ENCODE measurements at places on chromosomes 12 and 14.

- DNase-seq, result no peak
Measured at GRCh38 chr14:42715316-42715715, 1108.6 kb downstream of the LRFN5 start.

- DNase-seq, result no peak
Measured at GRCh38 chr14:67917006-67917405, 97.4 kb downstream of the RAD51B start.

DNA sequence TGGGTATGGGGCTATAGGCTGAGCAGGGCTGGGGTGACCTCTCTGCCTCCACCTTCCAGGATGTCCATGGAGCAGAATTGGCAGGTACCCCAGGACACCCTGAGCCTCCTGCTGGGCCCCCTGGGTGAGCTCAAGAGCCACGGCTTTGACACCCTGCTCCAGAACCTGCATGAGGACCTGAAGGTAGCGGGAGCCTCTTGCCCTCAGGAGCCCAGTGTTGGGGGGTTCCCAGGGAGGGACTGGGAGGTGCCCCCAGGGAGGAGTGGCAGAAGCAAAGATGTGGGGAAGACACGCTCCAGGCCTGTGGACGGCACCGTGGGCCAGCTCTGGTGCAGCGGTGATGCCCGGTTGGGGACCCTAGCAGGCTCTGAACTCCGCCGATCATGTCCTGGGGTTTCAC is 8.3 kb downstream of the TNFAIP2 start:
- no peak for DNase-seq

DNA sequence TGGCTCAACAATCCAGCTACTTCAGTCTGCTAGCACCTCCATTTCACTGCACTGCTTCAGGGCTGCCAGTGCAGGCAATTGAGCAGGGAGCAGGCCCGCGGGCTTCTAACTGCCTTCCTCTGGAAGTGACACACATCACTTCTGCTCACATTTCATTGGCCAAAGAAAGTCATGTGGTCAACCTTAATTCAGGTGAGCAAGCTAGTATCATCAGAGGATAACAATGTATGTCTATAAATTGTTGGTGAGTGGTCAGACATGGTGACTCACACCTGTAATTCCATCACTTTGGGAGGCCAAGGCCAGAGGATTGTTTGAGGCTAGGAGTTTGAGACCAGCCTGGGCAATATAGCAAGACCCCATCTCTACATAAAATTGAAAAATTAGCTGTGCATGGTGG is 22.3 kb upstream of the CHGA start:
- no peak for DNase-seq

DNA sequence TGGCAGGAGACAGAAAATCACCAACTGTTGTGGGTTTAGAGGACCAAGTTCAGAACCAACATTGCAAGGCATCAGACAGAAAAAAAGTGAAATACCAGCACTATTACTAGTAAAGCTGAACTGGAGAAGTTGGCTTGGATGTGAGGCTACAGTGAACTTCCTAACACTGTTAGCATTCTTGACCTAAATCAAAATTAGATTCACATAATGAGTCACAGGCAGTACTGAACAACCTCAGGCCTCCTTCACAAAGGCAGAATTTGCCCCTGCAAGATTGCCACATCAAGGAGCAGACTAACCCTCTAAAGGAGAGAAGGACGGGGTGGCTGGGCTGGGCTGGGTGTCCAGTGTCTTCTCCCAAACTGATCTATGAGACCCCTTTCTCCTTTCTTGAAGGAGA is 539.7 kb downstream of the SNAPC1 start:
- DNase-seq, result no peak

DNA sequence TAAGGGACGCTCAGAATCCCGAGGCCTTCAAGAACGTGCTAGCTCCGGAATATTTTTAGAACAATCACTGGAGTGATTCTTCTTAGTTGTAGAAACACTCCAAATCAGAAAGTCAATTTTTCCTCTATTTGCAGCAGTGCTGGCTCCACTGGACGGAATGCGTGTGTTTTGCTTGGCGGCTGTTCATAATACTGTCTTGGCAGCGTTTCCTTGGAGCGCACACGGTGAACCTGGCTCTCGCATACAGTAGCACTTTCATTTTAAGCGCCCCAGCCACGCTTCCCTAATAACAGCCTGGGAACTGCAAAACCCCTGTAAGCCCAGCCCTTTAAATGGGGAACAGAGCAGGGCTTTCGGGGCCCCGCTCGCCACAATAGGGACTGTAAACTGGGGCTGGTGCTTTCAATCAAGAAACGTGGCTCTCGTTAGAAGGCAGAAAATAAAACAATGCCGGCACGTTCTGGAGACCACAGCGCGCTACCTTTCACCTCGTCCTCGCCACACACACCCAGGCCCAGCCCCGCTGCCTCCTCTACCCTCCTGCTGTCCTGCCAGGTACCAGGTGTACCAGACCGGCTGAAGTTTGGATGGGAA is 79.9 kb downstream of the BCL11B start:
- DNase-seq, result no peak

GRCh38 chr12:43754015-43754414 is 4.6 kb downstream of the PUS7L start:
- no peak for DNase-seq

GRCh38 chr12:81128930-81129554 is 51.2 kb downstream of the ACSS3 start:
- peak; percentile 72 for DNase-seq

- DNase-seq, result no peak
Measured at GRCh38 chr12:127886827-127887226, 380.1 kb upstream of the TMEM132C start.

- DNase-seq, result no peak
Measured at GRCh38 chr14:101471723-101472517, 89.4 kb upstream of the DIO3 start.

- DNase-seq, result no peak
Measured at GRCh38 chr12:3715999-3716398, 36.9 kb downstream of the CRACR2A start.

GRCh38 chr12:10551375-10551774 is 45.7 kb downstream of the EIF2S3B start:
- no peak for DNase-seq

- DNase-seq, result no peak
Measured at GRCh38 chr12:7646178-7646475, 19.6 kb downstream of the APOBEC1 start.

GRCh38 chr12:67354966-67355365 is 85.8 kb downstream of the CAND1 start:
- no peak for DNase-seq

- no peak for DNase-seq
Measured at GRCh38 chr14:102667703-102668102, 75.3 kb downstream of the RCOR1 start.

DNA sequence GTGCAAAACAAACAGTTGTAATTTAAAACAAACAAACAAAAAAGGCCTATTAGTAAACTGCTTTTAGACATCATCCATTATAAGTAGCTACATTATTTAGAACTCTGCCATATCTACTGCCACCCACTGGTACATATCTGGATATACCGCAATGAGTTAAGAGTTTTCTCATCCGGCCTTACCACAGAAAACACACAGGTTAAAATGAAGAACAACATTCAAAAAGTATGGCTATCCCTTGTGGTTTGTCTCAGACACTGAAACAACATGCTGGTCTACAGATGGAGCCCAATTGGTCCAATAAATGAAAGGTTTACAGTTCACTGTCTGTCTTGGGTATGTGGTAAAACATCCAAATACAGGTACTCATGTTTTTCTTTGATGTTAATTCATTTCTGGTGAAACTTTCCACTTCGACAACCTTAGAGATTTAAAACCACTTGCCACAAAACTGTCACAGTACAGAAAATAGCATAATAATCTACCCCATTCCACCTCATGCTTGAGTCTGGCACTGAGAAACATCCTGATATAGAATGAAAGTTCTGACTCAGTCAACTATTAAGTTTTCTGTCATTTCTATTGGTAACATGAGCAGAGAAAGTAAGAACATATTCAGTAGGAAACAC is 354.3 kb downstream of the CEP128 start:
- DNase-seq, result peak; percentile 51

DNA sequence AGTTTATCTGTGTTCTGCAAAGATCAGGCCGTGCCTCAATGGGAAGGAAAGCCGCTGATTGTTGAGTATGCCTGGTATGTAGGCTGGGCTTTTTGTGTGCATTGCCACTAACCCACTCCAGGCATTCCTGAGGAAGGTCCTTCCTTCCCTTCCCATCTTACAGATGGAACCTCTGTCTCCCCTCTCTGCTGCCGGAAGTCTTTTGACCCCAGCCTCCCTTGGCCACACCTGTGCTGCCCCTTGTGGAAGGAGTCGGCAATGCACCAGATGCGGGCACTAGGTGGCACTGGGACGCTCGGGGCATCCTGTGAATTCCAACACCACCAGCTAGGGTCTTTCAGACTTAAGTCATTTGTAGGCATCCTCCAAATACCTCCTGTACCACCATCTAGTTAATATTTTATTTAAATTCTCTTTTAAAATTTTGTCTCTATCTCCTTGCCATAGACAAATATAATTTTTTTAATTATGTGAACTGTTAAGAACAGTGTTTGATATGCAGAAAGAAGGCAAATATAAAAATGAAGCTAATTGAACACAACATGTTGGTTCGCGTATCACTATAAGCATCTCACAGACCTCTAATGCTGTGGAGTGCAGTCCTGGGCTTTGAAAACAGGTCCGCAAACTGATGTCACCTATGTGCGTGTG is 99.6 kb downstream of the RIN3 start:
- DNase-seq, result peak; percentile 50

- no peak for DNase-seq
Measured at GRCh38 chr12:126424696-126425095, 1359.5 kb downstream of the AACS start.

- no peak for DNase-seq
Measured at GRCh38 chr12:45655743-45656142, 73.8 kb upstream of the ARID2 start.

DNA sequence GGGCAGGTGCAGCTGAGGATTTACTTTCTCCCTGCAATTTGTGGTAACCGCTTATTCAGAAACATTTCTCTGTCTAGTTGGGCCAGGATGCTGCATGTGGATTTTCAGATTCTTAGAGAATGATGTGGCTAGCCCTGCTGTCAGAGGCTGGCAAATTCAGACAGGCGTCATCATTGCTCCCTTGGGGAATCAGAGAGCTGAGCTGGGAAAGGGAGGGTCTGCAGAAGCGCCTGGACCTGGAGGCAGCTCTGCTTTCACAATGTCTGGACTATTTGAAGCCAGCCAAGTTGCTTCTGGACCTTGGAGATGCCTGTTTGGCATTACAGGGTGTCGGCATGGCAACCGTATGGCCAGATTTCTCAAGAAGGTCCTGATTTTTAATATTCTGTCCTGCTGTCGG is 3.4 kb downstream of the GALNT16 start:
- DNase-seq, result no peak

DNA sequence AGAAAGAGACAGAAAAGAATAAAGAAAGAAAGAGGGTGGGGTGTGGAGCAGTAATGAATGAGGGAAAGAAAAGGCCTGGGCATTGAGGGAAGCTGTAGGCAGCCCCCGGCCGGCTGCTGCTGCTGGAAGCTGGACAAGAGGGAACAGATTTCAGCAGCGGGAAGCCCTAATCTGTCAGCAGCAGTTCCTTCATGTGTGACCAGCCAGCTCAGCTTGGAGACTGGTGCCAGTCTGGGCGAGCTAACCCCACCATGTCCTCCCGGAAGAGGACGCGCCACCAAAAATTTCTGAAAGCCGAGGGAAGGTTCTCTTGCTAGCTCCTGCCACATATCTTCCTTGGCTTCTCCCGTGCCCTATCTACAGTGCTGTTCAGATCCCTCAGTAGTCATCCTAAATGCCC is 236.8 kb downstream of the GRIN2B start:
- DNase-seq, result no peak

- DNase-seq, result no peak
Measured at GRCh38 chr12:34287986-34288962, 266.0 kb downstream of the ALG10 start.

DNA sequence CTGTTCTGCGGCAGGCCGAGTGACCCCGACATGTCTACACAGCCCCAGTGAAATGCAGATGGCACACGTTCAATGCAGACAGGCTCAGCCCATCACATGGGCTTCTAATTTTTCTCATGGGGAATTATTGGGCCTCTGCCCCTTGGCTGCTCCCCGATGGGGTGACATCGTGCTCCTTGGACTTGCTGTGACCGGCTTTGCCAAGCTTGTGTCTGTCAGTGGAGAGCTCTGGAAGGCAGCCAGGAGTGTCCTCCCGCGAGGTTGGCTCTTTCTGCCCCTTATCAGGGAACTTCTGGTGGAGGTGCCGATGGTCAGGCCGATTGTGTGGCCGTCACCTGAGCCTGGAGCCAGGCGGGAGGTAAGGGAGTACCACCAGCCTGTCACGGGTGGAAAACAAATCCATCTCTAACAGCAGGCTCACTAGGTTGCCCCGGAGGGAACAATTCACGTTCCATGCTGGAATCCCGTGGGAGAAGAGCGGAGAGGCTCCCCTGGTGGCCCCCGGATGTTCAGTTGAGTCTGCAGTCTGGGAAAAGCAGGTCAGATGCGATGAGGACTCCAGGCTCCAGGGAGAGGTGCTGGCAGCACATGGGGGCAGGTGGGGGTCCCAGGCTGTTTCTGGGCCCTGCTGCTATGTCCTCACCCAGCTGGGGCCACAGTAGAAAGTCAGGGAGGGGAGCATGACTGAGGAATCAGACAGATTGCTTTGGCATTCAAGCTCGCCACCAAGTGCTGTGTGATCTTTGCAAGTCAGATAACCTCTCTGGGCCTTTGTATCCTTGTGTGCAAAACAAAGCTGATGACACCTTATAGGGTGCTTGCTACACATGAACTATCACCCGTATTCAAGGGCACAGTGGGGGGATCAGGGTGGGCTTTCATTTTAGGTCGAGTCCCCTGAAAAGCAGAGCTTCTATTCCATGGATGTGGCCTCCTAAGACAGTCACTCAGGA is 43.2 kb upstream of the EML1 start:
- no peak for DNase-seq

DNA sequence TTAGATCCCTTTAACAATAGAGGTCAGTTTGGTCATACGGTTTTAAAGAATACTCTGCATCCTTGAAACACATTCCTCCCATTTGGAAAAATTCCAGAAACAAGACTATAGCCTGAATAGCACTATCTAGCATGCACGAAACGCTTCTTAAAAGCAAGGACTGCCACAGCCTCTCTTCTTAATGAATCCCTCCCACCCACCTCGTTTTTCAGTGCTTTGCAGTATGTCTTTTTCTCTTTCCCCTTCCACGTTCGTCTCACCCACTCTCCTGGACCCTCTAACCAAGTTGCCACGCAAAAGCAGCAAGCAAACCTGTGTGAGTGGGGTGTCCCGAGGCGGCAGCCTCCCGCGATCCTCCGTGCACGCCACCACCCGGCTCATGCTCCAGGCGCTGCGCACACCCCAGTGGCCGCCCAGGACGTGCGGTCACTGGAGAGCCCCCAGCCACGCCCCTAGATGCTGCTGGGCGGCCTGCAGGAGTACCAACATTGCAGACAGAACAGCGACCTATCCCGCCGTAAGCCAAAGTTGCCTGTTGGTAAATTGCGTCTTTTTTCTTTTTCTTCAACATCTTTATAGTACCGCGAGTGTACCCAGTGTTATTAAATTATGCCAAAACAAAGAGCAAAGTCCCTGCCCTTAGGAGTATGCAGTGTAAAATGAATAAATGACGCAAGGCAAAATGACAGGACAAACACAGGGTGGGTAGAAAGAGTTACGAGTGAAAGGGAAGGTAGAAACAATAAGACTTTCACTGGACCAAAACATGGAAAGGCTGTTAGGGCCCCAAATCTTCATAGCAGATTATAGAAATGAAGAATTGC is at the start of gene SLC38A4:
TSS of gene SLC38A4 (minus strand) at position 407 of the 824 bp plus-strand sequence. CDS start 32,926 bp downstream, outside the sequence.
- DNase-seq, result no peak

- DNase-seq, result no peak
Measured at GRCh38 chr12:25942709-25943108, 15.8 kb upstream of the RASSF8 start.

GRCh38 chr14:65290830-65291229 is 121.7 kb upstream of the FUT8 start:
- DNase-seq, result no peak

GRCh38 chr14:96267336-96267735 is 11.3 kb downstream of the BDKRB1 start:
- DNase-seq, result no peak

Data from OCI-M1 (cell line).